Daoy (cell line): ENCODE measurements at places on chromosomes 1 and 21. TPM values are rescaled to one million over a fixed set of nuclear protein-coding genes. Genes with fewer than 3 reads are reported as not detected.

- DNase-seq = no peak
Observed at GRCh38 chr1:11935057-11935412, 518 bp downstream of the PLOD1 start.

DNA sequence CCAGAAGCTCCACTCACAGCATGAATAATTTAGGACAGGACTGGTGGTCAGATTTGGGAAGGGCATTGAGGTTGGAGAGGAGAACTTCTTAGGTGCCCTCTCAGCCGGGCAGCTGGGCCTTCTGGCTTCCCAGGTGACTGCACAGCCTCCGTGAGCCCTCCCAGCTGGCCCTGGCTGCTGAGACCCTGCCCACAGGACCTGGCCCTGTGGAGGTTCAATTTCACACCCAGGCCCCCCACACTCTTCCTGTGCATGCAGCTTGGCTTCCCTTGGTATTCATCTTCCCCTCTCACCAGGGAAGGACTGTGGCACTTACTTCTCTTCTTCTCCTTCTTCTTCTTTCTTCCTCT is 50.6 kb downstream of the NDUFS5 start:
- DNase-seq = no peak

- no peak for DNase-seq
Observed at GRCh38 chr1:145827966-145828365, 4.0 kb downstream of the POLR3C start.

- DNase-seq = no peak
Observed at GRCh38 chr21:31983120-31983519, 110.3 kb downstream of the HUNK start.

DNA sequence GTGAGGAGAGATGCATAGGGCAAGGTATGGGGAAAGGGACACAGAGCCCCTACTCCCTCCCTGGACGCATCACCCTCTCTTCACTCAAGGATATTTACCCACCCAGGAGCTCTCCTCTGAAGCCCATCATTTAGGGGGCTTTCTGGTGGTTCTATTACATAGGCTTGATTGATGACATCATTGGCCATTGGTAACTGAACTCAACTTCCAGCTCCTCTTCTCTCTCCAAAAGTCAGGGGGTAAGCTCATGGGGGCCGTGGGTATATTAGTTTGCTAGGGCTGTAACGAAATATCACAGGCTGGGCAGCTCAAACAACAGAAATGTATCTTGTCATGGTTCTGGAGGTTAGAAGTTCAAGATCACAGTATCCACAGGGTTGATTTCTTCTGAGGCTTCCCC is 110.8 kb downstream of the DSCAM start:
- DNase-seq = no peak

DNA sequence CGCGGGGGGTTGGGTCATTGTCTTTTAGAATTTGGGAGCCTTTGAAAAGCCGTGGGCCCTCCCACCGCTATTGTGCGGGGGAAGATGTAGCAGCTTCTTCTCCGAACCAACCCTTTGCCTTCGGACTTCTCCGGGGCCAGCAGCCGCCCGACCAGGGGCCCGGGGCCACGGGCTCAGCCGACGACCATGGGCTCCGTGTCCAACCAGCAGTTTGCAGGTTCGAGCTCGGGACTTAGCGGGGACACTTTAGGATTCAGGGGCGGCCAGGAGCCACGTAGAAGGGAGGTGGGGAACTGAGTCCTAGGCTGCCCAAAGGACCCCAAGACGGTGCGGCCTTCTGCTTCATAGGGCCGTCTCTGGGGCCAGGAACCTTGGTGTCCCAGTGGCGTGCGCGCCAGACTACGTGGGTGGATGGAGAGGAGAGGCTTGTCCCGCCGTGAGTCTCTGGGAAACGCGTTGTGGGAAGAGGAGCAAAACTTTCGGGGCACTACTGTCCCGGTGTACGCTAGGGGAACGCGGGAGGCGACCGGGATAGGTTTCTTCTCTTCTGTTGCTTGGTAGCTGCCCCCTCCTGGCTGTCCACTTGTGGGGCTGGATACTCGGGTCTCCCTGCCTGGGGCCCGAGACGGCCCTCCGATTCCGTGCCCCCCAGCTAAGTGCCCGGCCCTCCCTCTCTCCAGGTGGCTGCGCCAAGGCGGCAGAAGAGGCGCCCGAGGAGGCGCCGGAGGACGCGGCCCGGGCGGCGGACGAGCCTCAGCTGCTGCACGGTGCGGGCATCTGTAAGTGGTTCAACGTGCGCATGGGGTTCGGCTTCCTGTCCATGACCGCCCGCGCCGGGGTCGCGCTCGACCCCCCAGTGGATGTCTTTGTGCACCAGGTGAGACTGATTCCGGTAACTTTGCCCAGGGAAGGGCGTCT is at the start of gene LIN28A:
TSS of gene LIN28A (plus strand) at position 112 of the 918 bp plus-strand sequence. CDS start at position 187, 75 bp downstream.
- DNase-seq = no peak

GRCh38 chr21:17451364-17451891 is 61.4 kb upstream of the CXADR start:
- peak; percentile 67 for DNase-seq

- no peak for DNase-seq
Observed at GRCh38 chr1:215133532-215133931, 51.0 kb downstream of the KCNK2 start.

DNA sequence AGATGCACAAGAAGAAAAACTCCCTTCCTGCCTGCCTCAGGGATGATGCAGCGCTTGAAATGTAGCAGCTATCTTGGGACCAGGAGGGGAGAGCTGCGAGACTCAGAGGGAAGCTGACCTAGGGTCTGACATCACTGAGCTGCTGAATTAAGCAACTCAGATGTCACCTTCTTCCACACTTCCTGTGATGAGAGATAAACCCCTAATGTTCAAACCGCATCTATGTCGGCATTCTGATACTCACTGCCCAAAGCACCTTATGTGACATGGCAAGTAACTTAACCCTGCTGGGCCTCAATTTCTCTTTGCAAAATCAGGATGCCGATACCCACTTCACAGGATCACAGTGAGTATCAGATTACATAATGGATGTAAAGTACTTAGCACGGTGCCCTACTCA is 9.1 kb upstream of the AK2 start:
- DNase-seq = no peak

GRCh38 chr1:234500269-234500668 is 21.3 kb upstream of the TARBP1 start:
- DNase-seq = peak; percentile 62

- no peak for DNase-seq
Observed at GRCh38 chr1:18491168-18491567, 10.4 kb downstream of the KLHDC7A start.

GRCh38 chr1:121483961-121484424 is 299.2 kb downstream of the SRGAP2C start:
- DNase-seq = peak; percentile 26

GRCh38 chr1:119015547-119015946 is 27.4 kb upstream of the TBX15 start:
- no peak for DNase-seq

DNA sequence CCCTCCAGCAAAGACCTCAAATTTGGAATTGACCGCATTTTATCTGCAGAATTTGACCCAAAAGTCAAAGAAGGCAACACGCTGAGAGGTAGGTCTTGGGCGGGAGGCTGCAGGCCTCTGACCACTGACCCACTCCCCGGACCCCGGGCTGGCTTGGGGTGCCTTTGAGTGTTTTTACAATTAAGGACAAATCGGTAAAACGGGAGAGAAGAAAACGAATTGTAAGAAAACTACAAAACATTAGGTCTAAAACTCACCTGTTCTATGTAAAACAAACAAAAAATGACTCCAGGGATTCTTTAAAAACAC is 1.1 kb downstream of the HLX start:
- no peak for DNase-seq

- DNase-seq = peak; percentile 90
Observed at GRCh38 chr1:212470059-212470458, 37.3 kb downstream of the NENF start.

- no peak for DNase-seq
Observed at GRCh38 chr1:167899253-167899681, 14.7 kb downstream of the ADCY10 start.

DNA sequence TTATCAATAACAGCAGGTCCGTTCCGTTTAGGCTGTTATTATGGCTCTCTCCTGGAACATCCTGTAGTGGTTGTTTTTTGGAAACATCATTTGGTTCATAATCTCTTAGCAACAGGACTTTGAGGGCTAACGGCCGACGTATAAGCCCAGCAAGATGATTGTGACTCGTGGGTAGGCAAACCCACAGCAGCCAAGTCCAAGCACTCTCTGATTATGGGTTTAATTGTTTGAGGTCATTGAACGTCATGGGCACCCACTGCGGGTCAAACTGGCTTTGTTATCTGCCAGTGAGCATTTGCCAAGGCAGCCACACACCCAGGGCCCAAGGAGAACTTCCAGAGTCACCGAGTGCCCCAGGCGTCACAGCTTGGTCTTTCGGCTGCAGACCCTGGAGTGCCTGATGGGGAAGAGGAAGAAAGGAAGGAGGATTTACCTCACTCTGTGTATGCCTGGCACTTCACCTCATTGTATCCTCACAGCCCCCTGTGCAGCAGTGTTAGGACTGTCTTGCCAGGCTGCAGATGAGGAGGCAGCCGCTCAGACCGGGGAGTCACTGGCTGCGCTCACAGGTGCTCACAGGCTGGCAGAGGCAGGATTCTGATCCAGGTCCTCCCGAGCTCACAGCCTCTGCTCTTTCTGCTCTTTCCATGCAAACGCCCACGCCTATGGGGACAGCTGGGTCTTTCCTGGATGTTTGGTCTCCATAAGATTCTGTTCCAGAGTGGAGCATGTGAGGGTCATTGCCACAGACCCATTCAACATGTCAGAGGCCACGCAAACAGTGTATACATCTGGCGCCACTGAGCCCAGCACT is 30.8 kb upstream of the EPS8L3 start:
- DNase-seq = peak; percentile 41

Gene FMO2
- total RNA-seq = not detected in 2 replicates

Gene TFF1
- total RNA-seq = not detected in 2 replicates

Gene TTC3
- 64.1 and 73.2 TPM in 2 replicates for total RNA-seq

Gene FCER1G
- 1.5 TPM in 1 of 2 replicates, not detected in the other for total RNA-seq

Gene ILDR2
- total RNA-seq = 9.6 and 15.7 TPM in 2 replicates

Gene NCAM2
- total RNA-seq = 2.6 TPM in 1 of 2 replicates, not detected in the other

Gene CCDC18
- total RNA-seq = 30.2 and 46.2 TPM in 2 replicates
